ENCODE measurements at places on chromosomes 5 and 9. TPM values are rescaled to one million over a fixed set of nuclear protein-coding genes. Genes with fewer than 3 reads are reported as not detected.

DNA sequence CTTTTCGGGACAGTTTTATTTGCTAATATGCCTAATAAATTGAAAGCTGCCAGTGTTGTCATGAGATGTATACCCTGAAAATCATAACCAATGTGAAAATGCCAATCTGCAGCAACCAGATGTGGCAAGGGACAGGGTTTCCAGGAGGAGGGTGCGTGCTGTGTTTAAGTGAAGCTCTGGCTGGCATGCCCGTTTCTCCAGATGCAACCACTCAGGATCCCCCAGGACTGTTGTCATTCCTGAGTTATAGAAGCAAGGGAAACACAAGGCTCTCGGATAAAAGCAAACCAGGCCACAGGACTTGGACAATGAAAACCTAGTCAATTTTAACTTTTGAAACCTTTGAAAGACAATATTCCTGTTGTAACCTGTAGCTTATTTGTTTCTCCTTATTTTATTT, 360.2 kb downstream of the SLIT3 start:
- no peaks in the 10 kb centered on the region for H3K4me1 ChIP-seq
- H3K27ac ChIP-seq: no peak overlapping the region
- H3K27me3 ChIP-seq: no peaks in the 10 kb centered on the region
- H3K36me3 ChIP-seq: no peaks in the 10 kb centered on the region

DNA sequence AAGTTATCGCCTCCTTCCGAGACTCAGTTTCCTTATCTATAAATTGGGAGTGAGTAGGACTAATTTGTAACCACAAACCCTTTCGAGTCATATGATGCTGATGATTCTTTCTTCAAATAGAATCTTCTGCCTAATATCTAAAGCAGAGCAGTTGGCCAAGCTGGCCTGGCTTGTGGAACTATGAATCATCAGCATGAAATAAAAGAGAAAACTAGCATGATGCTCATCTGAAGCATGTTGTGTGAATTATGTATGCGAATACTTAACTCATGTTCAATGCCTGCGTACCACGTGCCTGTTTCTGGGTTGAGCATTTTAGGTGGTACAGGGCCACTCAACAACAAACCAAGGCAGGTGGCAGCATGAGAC, 15.0 kb upstream of the ORM1 start:
- DNase-seq: no peak
- H3K36me3 ChIP-seq: peaks cover 39% of the 10 kb centered on the region
- no peak overlapping the region for H3K27ac ChIP-seq
- no peak overlapping the region for H3K4me3 ChIP-seq
- H3K27me3 ChIP-seq: no peaks in the 10 kb centered on the region

GRCh38 chr9:68777070-68777763, 72.2 kb downstream of the PIP5K1B start:
- DNase-seq: no peak
- no peaks in the 10 kb centered on the region for H3K36me3 ChIP-seq
- H3K4me3 ChIP-seq: no peak overlapping the region
- H3K27ac ChIP-seq: no peak overlapping the region

DNA sequence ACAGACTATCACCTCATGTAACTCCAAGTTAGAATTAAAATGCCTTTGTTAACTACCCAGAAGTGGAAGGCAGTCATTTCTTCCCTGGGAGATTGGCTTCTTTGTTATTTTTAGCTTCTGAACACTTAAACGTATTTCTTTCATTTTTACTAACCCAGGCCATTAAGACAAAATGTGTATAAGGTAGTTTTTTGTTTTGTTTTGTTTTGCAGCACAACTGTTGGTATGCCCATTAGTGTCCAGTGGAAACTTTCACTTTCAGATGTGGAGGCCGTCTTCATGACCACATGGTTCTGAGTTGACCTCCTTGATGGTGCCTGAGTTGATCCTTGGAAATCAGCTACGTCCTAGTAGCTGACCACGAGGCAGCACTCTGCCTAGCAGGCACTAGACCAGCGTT, 264.6 kb upstream of the ZNF608 start:
- H3K4me1 ChIP-seq: peaks cover 4% of the 10 kb centered on the region
- H3K36me3 ChIP-seq: no peaks in the 10 kb centered on the region
- no peak for DNase-seq
- H3K4me3 ChIP-seq: no peak overlapping the region
- H3K27ac ChIP-seq: no peak overlapping the region

DNA sequence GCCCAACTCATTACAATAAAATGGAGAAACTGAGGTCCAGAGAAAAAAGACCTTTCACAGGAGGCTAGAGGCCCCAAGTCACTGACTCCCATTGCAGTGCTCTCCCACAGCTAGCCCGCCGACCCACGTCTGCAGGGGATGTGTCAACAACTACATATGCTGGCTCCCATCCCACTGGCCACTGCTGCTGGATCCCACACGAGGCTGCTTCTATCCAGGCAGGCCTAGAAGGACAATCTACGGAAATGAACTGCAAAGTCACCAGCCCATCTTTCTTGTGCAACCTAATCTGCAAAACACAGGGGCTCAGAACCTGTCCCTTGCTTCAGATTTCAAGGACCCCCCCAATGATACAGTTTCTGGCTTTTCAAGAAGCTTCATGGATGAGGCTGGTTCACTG, 24.0 kb downstream of the RAPGEF1 start:
- H3K27me3 ChIP-seq: no peaks in the 10 kb centered on the region
- peaks cover 3% of the 10 kb centered on the region for H3K4me1 ChIP-seq
- peak overlapping the region; percentile 42 for H3K27ac ChIP-seq
- H3K4me3 ChIP-seq: no peak overlapping the region

GRCh38 chr5:154284433-154284832, 93.9 kb downstream of the GALNT10 start:
- DNase-seq: no peak
- H3K4me1 ChIP-seq: peaks cover 11% of the 10 kb centered on the region
- H3K36me3 ChIP-seq: no peaks in the 10 kb centered on the region
- no peak overlapping the region for H3K27ac ChIP-seq

DNA sequence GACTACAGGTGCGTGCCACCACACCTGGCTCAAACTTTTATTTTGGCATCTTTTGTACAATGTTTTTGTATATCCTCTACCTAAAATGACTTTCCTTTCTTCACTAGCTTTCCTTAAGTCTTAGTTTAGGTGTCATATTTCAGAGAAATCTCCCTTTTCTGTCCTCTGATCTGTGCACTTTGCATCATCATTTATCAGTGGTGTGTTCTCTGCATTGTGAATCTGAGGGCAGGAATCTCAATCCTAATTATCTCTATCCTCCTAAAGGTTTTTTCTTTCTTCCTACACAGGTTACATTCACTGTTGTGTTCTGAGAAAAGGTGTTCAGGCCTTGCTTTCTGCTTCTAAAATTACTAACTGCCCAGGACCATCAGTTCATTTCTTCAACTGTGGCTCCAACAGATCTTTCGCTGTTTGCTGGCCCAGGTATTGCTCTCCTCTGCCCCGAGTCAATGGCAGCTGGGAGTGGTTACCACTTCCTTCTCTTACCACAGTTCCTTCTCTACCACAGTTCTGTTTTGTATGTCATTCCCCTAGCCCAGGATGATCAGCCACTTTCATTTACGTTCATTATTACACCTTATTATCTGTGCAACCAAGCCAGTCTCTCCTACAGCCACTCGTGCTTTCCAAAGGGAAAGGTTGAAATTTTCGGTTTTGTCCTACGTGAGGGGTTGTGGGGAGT, 14.0 kb downstream of the TGFBR1 start:
- peaks cover 2% of the 10 kb centered on the region for H3K36me3 ChIP-seq
- no peak overlapping the region for H3K27ac ChIP-seq

GRCh38 chr5:54743997-54744788, 226.6 kb downstream of the SNX18 start:
- peak overlapping the region; percentile 83 for H3K27ac ChIP-seq
- no peaks in the 10 kb centered on the region for H3K36me3 ChIP-seq
- no peak overlapping the region for H3K4me3 ChIP-seq
- no peaks in the 10 kb centered on the region for H3K27me3 ChIP-seq
- DNase-seq: peak; percentile 86

DNA sequence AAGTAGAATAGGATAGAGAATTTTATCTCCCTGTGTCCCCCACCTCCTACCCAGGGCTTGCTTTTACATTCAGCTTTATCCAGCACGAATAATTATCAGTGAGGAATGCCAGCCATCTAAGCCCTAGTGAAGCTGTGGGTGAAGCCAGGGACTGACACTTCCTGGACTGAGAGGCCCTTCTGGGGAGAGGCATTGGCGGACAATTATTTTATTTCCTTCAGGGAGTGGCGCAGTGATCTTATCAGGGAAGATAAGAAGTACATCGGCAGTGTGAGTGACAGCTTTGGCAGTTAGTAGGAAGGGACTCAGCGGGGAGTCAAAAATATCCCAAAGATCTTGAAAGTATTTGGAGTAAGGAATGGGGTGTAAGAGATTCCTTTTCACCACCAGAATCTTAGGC, 34.9 kb upstream of the RPS23 start:
- H3K4me1 ChIP-seq: peaks cover 2% of the 10 kb centered on the region
- H3K27ac ChIP-seq: no peak overlapping the region
- no peaks in the 10 kb centered on the region for H3K36me3 ChIP-seq
- DNase-seq: no peak

The CBY3 gene
- not detected for total RNA-seq

The OR1J2 gene
- total RNA-seq: not detected

The PCDHGB5 gene
- 4.3 TPM for total RNA-seq

The COL27A1 gene
- 22.1 TPM for total RNA-seq

The AHRR gene
- 2.8 TPM for total RNA-seq

The GPX3 gene
- total RNA-seq: 41.5 TPM
